ENCODE measurements at places on chromosomes 1 and 21.

DNA sequence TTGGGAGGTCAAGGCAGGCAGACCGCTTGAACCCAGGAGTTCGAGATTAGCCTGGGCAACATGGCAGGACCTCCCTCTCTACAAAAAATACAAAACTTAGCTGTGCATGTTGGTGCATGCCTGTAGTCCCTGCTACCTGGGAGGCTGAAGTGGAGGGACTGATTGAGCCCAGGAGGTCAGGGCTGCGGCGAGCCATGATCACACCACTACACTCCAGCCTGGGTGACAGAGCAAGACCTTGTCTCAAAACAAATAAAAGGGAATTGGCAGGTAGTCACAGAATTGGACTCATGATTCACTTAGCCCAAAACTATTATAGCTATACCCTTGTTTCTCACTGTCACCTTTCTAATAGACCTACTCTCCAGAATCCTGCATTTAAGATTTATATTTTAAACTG is 5.5 kb downstream of the TADA1 start:
- DNase-seq = no peak

DNA sequence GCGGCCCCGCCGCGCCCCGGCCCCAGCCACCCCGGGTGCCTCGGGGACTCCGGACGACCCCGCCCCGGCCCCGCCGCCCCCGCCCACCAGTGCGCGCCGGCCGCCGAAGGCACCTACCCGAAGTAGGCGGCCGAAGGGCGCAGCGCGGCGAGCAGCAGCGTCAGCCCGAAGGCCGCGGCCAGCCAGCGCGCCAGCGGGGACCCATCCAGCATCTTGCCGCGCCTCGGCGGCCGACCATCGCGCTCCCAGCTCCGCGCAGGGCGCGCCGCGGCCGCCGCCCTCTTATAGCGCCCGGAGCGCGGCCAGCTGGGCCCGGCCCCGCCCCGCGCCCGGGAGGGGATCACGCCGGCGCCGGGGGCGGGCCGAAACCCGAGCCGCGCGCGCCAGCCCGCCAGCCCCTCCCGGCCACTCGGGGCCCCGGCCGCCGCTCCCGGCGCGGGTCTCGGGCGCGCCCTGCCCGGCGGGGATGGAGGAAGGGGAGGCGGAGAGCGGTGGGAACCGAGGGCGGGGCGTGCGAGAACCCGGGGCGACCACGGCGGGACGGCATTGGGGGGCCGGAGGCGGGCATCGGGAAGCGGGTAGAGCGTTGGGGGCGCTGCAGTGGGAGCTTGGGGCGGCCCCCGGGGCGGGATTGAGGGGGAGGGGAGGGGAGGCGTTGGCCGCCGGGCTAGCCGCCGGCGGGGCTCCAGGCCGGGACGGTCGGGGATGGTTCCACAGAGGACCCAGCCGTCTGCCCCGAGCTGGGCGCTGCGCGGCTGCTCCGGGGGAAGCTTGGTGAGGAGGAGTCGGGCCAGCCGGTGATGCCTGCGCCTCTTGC is at the start of gene WNT9A:
TSS of gene WNT9A (minus strand) at position 257 of the 817 bp plus-strand sequence. CDS start at position 212, 45 bp downstream.
- DNase-seq = peak; percentile 87

GRCh38 chr1:24032981-24033380 is 52.9 kb upstream of the SRSF10 start:
- no peak for DNase-seq

- DNase-seq = no peak
Observed at GRCh38 chr1:109631513-109632505, 12.2 kb downstream of the AMPD2 start.

GRCh38 chr1:185314411-185314810 is 2.6 kb downstream of the IVNS1ABP start:
- no peak for DNase-seq

DNA sequence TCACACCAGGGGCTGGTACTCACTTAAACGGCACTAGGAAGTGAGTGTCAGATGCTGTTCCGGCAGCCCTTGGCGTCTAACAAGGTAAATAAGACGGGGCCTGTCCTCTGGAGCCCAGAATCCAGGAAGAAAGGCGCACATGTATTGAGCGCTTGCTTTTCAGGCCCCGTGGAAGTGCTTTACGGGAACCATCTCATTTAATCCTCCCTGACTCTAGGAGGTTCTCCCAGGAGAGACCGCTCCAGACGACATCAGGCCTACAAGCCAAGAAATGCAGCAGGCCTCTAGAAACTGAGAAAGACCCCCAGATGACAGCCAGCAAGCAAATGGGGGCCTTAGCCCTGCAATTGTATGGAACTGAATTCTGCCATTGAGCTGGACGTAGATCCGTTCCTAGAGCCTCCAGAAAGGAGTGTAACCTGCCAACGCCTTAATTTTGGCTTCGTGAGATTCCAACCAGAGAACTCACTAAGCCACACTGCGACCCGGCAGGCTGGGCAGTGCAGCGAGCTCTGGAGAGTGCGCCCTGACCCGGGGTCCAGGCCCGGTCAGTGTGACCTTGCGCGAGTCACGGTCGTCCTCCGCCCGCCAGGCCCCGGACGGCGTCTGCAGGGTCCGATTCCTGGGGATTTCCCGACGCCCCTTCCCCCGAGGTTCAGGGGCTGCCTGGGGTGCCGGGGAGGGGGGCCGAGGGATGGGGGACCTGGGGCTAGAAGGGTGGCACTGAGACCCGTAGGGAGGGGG is 532 bp upstream of the MANEAL start:
- no peak for DNase-seq

DNA sequence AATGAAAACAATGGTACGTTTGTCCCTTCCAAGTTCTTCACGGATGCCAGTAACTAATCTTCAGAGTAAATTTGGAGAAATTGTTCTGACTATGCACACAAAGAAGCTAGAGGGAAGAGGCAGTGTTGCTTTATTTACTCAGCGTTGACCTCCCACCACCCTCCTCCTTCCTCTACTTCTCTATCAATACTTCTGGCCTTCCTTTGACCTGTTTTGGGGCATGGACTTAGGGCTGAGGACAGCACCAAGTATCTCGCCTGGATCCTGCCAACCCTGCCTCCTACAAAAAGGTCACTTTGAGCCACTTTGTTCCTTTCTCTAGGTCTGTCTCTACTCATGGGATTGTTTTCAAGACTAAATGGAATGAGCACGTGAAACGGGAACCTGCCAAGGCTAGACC is 282.6 kb downstream of the DSCAM start:
- no peak for DNase-seq

- peak; percentile 90 for DNase-seq
Observed at GRCh38 chr1:17011439-17012307, at the start of gene ATP13A2. Gene ATP13A2, minus strand, starts transcription at chr1:17011928. Its CDS starts 190 bp downstream, at chr1:17011738.

- no peak for DNase-seq
Observed at GRCh38 chr1:237058470-237058869, 16.5 kb downstream of the RYR2 start.

DNA sequence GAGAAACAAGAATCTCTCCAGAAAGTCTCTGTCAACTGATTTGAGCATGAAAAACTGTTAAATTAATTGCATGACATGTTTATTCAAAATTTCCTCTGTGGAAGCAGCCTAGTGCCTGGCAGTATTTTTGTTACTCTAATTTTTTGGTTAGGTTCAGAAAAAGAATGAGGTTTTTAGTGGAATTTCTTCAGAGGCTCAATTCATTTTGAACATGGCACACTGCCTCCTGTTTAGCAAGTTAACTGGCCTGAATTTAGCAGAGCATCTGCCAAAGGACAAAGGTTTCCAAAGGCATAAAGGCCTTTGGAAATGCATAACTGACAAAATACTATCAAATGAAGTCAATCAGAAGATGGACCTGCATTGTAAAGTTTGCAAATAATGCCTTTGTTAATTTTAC is 1326.5 kb downstream of the PLA2G4A start:
- no peak for DNase-seq

- no peak for DNase-seq
Observed at GRCh38 chr21:36064085-36064460, 3.7 kb upstream of the SETD4 start.

DNA sequence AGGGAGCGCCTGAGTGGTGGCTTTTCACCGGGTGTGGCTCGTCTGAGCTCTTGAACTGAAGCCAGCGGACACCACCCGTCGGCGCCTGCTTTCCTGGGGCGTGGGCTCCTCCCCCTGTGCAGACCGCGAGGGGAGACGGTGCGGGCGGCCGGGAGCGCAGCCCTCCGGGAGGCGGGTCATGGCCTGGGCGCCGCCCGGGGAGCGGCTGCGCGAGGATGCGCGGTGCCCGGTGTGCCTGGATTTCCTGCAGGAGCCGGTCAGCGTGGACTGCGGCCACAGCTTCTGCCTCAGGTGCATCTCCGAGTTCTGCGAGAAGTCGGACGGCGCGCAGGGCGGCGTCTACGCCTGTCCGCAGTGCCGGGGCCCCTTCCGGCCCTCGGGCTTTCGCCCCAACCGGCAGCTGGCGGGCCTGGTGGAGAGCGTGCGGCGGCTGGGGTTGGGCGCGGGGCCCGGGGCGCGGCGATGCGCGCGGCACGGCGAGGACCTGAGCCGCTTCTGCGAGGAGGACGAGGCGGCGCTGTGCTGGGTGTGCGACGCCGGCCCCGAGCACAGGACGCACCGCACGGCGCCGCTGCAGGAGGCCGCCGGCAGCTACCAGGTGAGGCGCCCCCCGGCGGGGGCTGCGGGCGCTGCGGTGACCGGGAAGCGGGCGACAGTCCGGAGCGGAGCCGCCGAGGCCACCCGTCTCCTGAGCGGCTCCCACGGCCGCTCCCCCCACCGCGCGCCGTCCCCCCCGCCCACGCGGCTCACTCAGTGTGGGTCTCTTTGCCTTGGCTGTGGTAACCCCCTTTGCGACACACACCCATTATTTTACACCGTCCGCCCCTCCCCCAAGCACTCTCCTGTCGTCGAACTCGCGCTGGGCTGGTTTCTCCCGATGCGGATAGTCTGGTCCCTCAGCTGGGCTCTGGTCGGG is at the start of gene TRIM58:
TSS of gene TRIM58 (plus strand) at position 119 of the 916 bp plus-strand sequence. CDS start at position 179, 60 bp downstream.
- DNase-seq = peak; percentile 65

All from kidney (tissue), 22 donors.